ENCODE measurements at places on chromosomes 6 and 20.

- DNase-seq: no peak
Measured at GRCh38 chr6:79208816-79209215, 25.7 kb downstream of the HMGN3 start.

GRCh38 chr6:43376551-43376981 lies 7.1 kb upstream of the ZNF318 start:
- no peak for DNase-seq

- DNase-seq: no peak
Measured at GRCh38 chr6:10837009-10837621, 1.2 kb downstream of the MAK start.

- no peak for DNase-seq
Measured at GRCh38 chr20:62591591-62591990, 50.7 kb upstream of the SLCO4A1 start.

- no peak for DNase-seq
Measured at GRCh38 chr6:138489846-138490245, 9.4 kb downstream of the NHSL1 start.

GRCh38 chr6:5997420-5997987 lies 9.2 kb downstream of the NRN1 start:
- no peak for DNase-seq

Data from activated T-helper 1 cell treated with anti-CD3 and anti-CD28 coated beads, Interleukin-2, amount 50 U/mL, for 16 hours (primary cell).